ENCODE measurements at places on chromosomes 1 and 21. TPM values are rescaled to one million over a fixed set of nuclear protein-coding genes. Genes with fewer than 3 reads are reported as not detected.

DNA sequence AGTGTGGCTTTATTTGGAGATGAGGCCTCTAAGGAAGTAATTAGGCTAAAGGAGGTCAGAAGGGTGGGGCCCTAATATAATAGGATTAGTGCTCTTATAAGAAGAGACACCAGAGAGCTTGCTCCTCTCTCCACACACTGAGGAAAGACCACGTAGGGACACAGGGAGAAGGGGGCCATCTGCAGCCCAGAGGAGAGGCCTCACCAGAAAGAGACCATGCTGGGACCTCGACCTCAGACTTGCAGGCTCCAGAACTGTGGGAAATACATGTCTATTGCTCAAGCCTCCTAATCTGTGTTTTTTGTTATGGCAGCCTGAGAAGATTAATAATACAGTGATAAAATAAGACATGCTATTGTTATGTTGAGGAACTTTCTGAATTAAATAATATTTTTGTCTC is 8.3 kb downstream of the RCAN1 start:
- no peak for DNase-seq

DNA sequence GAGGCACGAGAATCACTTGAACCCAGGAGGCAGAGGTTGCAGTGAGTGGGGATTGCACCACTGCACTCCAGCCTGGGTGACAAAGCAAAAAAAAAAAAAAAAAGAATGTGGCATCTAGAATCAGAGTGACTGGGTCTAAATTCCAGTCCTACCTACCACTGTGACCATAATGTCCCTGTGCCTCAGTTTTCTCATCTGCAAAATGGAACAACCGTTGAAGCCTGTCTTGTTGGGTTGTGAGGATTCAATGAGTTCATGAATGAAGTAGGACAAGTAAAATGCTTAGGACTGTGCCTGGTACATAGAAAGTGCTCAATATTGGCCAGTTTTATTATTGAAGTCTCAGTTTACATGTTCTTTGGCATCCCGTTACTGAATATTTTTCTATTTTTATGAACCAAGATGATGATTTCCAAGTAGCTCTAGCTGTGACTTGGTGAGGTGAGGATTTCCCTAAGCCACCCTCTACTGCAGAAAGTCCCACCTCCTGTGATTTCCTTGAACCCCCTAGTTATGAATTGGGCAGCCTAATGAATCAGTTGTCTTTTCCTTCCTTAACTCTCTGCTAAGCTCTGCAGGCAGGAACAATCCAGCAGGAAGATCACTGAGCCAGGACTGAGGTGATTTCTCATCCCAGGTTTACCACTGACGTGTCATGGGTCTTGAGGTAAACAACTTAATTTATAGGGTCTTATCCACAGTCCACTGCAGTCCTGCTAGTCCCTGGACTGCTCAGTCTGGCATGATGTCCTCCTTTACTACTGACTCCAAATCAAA is 18.9 kb upstream of the MEAF6 start:
- no peak for DNase-seq

GRCh38 chr1:189619682-189620332 is 857.9 kb downstream of the BRINP3 start:
- no peak for DNase-seq

DNA sequence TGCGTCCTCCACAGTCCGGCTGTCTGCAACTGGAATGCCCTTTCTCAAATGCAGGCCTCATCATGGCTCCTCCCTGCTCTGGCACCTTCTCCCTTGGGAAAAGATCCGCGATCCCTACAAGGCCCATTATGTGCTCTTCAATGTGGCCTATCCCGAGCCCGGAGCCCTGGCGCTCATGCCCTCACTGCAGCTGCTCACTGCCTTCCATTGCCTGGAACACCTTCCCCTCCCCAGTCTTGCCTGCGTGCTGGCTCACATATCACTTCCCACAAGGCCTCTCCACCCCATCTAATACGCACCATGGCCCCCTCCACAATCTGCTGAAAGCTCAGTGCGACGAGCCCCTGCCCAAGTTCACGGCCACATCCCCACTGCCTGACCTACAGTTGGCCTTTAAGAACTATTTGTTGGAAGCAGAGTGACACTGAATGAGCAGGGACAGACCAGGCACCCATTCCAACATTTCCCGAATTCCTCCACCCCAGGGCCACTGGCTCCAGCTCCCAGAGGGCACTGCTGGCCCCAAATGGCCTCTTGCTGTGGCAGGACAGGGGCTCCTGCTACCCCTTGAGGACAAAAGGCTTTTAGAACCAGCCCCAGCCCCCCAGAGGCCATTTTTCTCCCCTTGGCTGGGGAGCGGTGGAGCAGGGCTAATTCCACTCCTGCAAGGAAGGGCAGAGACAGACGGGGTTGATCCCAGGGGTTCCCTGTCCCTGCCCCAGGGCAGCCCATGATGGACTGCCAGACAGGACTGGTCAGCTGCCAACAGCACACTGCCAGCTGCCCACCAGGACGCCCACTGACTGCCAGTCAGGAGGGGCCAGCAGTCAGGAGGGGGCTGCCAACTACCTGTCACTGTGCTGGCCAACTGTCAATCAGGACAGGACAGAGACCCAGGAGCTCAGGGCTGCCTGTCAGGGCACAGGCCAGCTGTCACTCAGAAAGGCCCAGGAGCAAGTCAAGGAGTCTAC is 64.8 kb downstream of the DHRS3 start:
- DNase-seq: peak; percentile 46

GRCh38 chr21:42093991-42094421 is 22.9 kb downstream of the UMODL1 start:
- DNase-seq: no peak

DNA sequence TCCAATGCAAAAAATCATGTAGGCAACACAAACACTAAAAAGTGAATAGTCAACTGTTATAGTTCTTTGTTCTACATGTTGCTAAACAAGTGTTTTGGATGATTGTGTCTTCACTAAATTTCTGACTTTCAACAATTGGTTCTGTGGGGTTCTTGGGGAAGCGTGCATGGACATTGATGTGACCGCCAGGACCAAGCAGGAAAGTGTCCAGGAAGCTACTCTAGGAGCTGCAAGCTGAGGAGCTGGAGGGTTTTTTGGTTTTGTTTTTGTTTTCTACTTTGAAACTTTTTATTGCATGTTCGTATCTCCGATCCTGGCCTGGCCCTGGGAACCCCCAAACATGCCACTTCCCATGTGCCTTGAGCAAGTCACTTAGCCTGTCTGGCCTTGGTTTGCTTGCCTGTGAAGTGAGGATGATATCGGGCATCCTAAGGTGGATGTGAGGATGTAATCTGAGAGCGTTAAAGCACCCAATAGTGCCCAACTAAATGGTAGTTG is 8.0 kb downstream of the TMPRSS3 start:
- peak; percentile 20 for DNase-seq

GRCh38 chr1:101613546-101613945 is 376.7 kb downstream of the S1PR1 start:
- DNase-seq: no peak

GRCh38 chr21:44024887-44025353 is 12.8 kb downstream of the TRAPPC10 start:
- DNase-seq: peak; percentile 24

DNA sequence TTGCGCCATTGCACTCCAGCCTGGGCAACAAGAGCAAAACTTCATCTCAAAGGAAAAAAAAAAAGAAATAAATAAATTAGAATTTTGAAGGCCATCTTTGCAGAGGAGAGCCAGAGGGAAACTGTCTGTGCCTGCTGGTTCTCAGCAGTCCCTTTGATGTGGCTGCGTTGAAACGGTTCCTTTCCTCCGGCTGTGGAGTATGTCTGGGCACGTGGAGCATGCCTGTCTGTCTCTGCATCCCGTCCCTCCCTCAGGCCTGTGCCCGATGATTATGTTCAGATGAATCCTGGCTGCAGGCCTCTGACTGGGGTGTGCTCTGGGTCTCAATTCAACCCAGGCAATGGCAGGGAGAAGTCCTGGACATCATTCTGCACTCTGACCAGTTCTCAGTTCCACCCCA is 33.4 kb downstream of the KIAA1614 start:
- DNase-seq: no peak

DNA sequence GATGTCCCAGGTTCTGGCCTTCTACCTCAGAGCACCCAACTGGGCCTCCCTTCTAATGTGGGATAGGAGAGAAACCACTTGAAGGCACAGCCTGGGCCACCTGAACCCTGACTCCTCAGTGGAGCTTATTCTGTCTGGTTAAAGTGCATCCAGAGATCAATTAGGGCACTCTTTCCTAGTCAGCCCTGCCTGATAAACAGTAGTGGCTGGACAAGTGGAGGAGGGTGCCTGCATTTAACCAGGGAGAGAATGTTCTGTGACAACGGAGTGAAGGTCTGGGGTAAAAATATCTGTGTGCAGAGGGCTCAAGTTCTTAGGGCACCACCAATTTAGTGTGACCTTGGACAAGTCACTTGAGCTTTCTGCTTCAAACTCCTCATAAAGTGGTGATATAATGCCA is 101.8 kb downstream of the FAM78B start:
- no peak for DNase-seq

GRCh38 chr1:52296345-52296744 is 69.7 kb downstream of the CC2D1B start:
- DNase-seq: no peak

DNA sequence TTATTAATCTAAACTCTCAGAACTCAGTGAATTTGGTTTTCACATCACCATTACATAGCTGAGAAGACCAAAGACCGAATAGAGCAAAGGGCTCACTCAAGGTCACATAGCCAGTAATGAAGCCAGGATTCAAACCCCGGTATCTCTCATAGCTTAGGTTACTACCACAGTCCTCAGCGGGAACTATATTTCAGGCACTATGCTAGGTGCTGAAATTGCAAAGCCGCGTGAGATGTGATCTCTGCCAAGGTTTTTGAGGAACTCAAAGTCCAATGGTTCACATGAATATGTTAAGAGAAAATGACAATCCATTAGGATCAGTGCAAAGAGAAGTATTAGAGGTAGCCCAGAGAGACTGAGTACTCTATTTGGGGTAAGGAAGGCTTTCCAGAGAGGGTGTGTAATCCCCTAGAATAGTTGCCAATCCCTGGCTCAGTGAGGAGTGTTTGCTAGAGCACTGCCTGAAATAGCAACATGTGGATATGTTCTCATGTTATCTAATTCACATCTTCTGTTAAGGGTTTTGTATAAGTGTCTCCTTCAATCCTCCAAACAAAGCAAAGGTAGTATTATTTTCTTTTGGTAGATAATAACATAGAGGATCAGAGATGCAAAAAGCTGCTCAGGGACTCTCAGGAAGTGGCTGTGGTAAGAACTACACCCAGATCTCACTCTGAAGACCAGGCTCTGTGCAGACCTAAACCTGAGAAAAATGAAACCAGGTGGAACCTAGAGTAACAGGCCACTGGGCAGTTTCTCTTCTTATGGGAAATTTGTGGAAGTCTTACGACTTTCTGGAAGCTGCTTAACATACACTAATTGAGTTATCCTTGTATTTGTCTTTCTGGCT is 93.1 kb upstream of the C8B start:
- DNase-seq: no peak

DNA sequence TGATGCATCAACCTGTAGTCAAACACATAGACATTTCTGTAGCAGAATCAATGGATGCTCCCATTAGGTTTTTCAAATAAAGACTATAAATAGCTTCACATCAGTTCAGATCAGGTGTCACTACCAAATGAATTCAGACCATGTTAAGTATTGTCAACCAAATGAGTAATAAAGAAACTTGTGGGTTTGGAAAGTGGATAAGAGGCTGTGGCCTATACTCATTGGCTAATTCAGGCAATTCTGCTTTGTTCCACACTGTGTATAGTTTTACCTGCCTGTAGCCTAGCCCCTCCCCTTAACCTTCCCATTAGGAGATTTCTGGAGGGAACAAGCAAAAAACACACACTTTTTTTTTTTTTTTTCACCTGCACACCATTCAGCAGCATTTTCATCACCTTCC is 321.2 kb downstream of the HLX start:
- DNase-seq: no peak

DNA sequence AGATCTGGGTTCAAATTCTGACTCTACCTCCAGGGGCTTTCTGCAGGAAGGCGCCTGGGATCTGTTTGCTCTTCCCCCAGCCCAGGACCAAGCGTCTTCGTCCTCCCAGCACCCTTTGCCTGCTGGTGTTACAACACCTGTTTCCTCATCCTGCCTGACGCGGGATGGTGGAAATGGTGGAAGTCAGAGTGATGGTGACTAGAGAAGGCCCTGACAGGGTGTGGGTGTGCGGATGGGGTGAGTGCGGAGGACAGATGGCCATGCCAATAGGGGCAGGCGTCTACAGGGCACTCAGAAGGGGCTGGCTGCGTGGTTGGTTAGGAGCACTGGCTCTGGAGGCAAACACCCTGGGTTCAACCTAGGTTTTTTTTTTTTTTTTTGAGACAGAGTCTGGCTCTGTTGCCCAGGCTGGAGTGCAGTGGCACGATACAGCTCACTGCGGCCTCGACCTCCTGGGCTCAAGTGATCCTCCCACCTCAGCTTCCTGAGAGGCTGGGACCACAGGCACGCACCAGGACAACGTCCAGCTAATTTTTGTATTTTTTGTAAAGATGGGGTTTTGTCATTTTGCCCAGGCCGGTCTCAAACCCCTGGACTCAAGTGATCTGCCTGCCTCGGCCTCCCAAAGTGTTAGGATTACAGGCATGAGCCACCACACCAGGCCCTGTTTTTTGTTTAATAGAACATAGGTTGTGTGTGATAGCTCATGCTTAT is 1.5 kb downstream of the THEMIS2 start:
- peak; percentile 49 for DNase-seq

DNA sequence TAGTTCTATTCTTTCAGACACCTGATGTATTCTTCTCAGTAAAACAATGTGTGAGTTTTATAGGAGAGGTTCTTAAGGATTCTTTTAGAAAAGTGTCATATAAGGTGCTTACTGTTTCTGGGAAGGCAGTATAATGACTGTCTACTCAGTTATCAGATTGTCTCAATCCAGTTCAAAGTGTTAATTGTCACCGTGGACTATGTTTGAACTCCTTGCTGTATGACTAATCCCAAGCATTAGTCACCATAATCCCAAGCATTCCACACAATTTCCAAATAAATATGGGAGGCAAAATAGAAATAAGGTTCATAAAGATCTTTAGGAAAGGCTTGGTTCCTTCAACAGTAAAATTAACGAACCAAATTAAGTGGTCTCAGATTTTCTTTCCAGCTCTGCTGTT is 342.1 kb upstream of the NR5A2 start:
- no peak for DNase-seq

DNA sequence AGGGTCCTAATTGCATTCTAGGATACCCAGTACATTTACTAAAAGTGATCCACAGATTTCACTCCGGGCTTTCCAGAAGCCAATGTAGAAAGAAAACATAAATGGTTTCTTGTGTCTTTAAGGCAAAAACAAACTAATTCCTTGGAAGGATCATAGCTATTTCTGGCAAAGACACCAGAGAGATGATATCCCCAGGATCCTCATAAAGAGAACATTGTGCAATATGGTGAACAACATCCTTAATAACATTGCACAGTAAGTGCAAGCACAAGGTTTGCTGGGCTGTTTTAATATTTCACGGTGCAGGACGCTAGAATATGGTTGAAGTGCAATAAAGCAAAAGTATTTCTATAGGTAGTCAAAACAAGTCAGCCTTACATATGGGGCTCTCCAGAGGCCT is 83.0 kb downstream of the NTPCR start:
- no peak for DNase-seq

GRCh38 chr1:21525340-21525717 is 16.1 kb downstream of the ALPL start:
- no peak for DNase-seq

GRCh38 chr1:192846950-192847349 is 38.1 kb downstream of the RGS2 start:
- DNase-seq: no peak

- no peak for DNase-seq
Observed at GRCh38 chr1:40732756-40733301, 41.3 kb downstream of the NFYC start.

The ANKRD45 gene
- 0.19 TPM for total RNA-seq

The KRTAP12-3 gene
- total RNA-seq: not detected

The AIM2 gene
- 0.37 TPM for total RNA-seq

The LIN28A gene
- not detected for total RNA-seq

The IFI44 gene
- 6.6 TPM for total RNA-seq

The AQP10 gene
- total RNA-seq: not detected

The LCE2B gene
- not detected for total RNA-seq

The IPP gene
- 11.3 TPM for total RNA-seq
